ENCODE measurements at places on chromosomes 11 and 22. TPM values are rescaled to one million over a fixed set of nuclear protein-coding genes. Genes with fewer than 3 reads are reported as not detected.

- peak; percentile 43 for DNase-seq
Observed at GRCh38 chr22:20010307-20011122, 6.1 kb downstream of the ARVCF start.

Gene MAJIN
- not detected for polyA plus RNA-seq

Gene MOV10L1
- polyA plus RNA-seq, result 0.63 TPM

GRCh38 chr22:24997023-24997422, 44.5 kb downstream of the KIAA1671 start:
- DNase-seq, result no peak

DNA sequence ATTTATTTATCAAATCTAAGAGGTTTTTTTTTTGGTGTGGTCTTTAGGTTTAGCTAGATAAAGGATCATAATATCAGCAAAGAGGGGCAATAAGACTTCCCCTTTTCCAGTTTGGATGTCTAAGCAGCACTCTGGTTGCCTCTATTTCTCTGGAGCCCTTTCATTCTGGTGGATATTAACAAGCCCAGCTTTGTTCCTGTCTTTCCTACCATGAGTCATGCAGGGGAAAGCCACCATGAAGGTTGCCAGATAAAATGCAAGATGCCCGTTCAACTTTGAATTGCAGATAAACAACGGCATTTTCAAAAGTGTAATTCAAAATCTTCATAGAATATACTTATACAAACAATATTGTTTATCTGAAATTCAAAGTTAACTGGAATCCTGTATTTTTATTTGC, 143.6 kb downstream of the ADAMTS15 start:
- DNase-seq, result no peak

- DNase-seq, result peak; percentile 80
Observed at GRCh38 chr11:62974848-62975522, 9.8 kb downstream of the SLC22A6 start.

Gene MCM5
- 7.3 TPM for polyA plus RNA-seq

GRCh38 chr11:117983163-117983475, 3.1 kb upstream of the IL10RA start:
- DNase-seq, result no peak

DNA sequence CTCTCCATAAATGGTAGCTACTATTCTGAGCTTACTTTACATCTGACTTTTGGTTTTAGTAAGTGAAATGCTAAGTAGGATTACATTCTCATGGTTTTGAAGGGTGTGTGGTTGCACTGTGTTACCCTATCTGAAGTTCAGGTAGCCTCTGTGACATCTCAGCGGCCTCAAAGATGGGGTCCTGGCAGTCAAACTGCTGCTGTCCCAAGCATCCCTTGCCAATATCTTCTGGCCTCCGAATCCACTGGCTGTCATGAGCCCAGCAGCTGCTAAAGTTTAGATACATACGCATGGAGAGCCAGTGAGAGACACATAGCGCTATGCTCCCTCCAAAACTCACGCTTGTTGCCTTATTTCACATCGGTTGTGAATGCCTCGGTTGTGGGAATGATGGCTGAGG, 34.9 kb downstream of the UBASH3B start:
- no peak for DNase-seq

- DNase-seq, result peak; percentile 82
Observed at GRCh38 chr11:75325713-75326438, 25.6 kb downstream of the ARRB1 start.

- no peak for DNase-seq
Observed at GRCh38 chr11:2584434-2584811, 115.4 kb downstream of the KCNQ1OT1 start.

DNA sequence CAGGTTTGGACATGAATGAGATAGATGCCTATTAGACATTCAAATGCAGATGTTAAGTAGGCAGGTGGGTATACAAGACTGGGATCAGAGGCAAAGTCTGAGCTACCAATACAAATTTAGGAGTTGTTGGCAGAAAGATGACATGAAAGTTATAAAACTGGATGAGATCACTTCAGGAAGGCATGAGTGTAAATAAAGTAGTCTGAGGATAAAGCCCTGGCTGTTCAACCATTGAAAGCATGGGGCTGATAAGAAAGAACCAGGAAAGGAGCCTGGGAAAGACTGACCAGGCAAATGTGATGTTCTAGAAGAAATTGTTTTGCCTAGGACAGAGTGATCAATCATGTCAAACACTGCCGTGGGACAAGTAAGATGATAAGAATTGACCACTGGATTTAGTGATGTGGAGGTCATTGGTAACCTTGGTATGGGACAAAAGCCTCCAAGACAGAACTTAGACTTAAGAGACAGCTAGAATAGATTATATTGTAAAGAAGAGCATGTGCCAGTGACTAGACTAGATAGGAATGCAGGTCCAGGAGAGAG, 98.5 kb downstream of the EHF start:
- no peak for DNase-seq

Measured in right cardiac atrium (tissue), 5 donors.